Forelimb muscle (tissue), 1 donor: ENCODE measurements at places on chromosomes 5 and 9. TPM values are rescaled to one million over a fixed set of nuclear protein-coding genes. Genes with fewer than 3 reads are reported as not detected.
A peak's percentile ranks its signal among the peaks of the same experiment; 100 is the strongest.

DNA sequence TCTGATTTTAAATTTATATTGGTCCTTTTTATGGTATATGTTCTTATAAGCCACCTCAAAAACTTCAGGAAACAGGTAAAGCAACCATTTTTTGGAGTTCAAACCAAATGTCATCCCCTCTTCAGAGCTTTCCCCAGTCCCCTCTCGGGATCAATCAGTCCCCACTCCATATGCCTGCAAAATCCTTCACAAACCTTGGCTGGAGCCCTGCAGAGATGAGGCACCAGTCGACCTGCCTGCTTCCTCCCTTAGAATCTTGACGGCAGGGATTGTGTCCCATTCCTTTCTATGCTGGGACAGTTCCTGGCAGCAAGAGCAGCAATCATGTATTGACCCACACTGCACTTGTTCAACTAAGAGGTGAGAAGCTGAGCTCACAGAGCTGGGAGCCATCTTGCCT is 22.6 kb downstream of the B4GALT1 start:
- no peak for DNase-seq

GRCh38 chr5:61467766-61468482 is 135.9 kb downstream of the ZSWIM6 start:
- DNase-seq = no peak

DNA sequence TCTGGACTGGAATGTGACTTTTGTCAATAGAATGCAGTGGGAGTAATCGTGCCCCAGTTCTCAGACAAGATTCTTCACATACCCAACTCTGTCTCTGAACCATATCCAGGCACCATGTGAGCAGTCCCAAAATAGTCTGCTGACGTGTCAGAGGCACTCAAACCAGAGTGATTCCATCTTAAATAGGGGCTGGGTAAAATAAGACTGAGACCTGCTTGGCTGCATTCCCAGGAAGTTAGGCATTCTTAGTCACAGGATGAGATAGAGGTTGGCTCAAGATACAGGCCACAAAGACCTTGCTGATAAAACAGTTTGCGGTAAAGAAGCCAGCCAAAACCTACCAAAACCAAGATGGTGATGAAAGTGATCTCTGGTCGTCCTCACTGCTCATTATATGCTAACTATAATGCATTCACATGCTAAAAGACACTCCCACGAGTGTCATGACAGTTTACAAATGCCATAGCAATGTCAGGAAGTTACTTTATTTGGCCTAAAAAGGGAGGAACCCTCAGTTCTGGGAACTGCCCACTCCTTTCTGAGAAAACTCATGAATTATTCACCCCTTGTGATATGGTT is 16.9 kb upstream of the PLCXD3 start:
- DNase-seq = no peak

GRCh38 chr5:67315082-67315989 is 118.7 kb upstream of the CD180 start:
- DNase-seq = no peak

OR1J2 gene
- polyA plus RNA-seq = not detected

DNA sequence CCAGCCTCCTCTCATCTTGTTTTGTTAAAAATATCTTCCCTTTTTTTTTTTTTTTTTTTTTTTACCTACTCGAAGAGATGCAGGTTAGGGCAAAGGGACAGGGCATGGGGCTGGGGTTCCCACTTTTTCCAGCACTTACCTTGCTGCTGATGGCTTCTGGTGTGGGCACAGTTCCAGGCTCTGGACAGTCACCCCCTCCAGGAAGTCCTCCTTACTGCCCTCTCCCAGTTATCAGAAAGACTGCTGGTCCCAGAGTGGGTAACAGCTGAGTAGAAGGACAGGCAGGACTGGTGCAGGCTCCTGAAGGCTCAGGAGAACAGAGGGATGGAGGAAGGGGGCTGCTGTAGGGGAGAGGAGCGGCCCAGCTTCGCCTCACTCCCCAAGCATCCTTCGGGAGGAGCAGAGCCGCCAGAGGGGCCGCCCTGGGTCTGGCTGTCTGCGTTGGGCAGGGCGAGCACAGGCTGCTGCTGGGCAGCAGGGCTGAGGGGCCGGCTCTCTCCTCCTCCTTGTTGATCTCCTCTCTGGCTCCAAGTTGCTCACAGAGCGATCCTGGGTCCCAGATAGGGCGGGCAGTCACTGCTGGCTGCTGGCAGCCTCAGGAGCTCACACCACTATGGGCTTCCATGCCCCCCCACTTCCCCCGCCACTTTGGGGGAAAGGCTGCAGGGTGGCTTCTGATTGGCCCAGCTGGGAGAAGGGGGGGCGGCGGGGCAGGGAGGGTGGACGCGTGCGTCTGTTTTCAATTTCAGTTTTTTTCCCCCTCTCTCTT is at the start of gene PDGFRB:
Gene PDGFRB, minus strand, starts transcription at position 588 of the 769 bp plus-strand sequence. CDS start 18,798 bp downstream, outside the sequence.
- DNase-seq = peak; percentile 57

GRCh38 chr5:93307557-93307956 is 273.5 kb downstream of the NR2F1-AS1 start:
- no peak for DNase-seq

LCN9 gene
- polyA plus RNA-seq = not detected

- no peak for DNase-seq
Observed at GRCh38 chr5:132428484-132429462, 59.3 kb downstream of the SLC22A5 start.

DNA sequence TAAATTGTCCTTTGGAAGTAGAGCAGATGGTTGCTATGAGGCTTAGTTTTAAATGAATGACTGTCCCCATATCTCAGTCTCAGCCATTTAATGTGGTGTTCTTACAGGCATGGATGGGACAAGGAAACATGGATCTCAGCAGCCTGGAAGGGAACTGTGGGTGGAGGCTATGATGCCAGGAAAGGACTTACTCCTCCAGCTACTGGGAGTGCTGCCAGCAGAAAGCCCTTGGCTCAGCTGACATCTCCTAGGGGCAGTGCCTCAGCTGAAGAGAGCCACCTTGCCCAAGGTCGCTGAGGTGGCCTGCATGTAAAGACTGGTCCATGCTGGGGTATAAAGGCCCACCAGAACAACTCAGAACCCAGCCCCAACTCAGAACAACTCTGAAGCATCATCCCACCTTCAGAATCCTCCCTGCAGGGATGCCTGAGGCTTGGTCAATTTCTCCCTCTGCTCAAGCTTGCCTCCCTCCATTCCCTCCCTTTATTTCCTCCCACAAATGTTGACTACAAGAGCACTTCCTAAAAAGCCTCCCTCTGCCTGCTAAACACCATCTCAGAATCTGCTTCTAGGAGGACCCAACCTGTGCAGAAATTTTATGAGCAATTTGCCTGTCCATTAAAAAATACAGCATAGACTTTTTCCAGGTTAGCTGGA is 1.8 kb upstream of the PDE8B start:
- no peak for DNase-seq

DNA sequence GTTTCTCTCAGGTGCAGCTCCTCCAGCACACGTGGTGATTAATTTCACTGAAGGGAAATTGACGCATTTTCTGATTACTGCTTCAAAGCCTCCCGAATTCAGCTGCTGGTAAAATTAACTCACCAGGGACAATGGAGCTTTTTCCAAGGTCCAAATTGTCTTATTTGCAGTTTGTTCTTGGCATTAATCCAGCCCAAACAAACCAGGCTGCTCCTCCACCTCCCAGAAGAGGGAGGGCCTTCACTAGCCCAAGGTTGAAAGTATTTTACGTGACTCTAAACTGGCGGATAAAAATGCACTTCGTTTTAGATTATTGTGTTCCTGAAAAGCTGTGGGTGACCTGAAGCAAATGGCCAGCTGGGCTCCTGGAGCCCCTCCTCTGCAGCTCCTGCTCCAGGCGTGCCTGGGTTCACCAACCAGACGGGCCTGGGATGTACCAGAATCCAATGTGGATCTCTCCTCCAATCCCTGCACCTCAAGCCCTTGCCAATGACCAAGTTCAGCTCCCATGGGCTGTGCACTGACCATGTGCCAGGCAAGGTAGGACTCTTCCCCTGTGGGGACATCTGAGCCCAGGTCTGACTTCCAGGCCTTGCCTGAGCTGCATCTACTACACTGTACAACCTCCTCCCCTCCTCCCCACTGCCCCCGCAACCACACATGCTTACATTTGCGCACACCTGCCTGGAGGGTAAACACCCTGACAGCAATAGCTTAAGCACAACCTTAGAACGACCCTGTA is 193.4 kb downstream of the CDK5RAP2 start:
- no peak for DNase-seq

DNA sequence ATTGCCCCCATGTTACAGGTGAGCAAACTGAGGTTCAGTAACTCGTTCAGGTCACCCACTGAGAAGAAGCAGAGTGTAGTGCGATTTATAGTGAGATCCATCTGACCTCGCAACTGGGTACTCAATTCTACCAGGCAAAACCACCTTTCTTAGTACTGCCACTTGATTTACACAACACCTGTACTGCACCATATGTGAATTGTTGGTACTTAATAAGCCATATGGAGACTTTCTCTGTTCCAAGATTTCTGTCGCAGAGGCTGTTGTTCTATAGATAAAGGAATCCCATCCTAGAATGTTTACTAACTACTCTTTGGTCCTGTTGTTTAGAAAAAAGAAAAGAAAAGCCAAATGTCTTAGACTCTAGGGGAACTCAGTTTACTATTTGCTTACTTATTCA is 287.5 kb downstream of the KCTD16 start:
- DNase-seq = no peak

DNA sequence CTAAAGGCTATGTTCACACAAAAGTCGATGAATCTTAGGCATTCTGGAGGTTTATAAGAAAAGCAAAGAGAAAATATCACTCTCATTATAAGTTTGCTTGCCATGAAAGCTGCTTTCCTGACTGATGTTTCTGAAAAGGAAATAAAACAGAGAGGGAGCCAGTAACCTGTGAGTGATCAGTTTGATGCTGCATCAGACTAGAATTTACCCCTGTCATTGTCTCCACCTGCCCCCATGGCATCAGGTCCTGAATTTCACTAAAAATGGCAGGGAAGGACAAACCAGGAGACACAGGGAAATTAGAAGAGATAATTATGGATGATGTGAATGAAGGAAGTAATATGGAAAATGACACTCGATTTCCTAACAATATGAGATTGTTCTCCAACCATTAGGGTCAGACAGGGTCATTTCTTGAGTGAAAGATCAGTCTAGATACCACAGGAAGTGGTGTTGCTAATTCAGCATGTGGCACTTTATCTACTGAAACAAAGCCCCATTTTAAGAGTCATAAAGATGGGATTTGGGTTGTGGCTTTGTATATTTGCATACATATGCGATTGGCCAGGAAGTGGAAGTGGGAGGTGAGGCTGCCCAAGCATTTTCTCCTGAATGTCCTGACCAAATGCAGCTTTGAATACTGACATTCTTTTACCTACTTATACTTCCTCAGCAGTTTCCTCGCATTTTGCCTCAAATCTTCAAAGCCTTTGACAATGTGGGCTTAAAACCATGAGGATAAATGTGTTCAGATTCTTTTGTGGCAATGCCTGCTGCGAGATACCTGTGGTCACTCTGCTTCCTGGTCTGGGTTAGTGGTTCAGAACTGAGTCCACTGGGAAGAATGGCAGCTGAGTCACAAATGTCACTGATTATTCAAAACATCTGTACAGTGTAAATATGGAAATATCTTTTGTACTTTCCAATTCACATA is 29.7 kb downstream of the MEGF10 start:
- DNase-seq = no peak

SET gene
- polyA plus RNA-seq = 294 TPM

PLCXD3 gene
- 0.09 TPM for polyA plus RNA-seq

DNA sequence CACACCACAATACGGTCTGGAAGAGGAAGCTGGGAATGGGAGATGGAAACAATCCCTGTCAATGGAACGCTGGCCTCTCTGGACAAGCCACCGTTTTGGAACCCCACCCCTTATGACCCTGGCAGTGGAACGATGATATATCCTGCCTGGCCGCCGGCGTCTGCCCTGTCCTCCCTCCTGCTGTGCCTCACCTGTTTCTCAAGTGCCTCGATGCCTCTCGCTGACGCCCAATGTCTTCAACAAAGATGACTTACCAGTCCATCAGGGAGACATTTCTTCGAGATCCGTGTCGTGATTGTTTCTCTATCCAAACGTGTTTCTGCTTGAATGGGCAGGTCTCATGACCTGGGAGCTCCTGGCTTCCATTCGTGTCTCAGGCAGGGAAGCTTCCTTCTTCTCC is 476.5 kb downstream of the SPATA31A7 start:
- no peak for DNase-seq

DNA sequence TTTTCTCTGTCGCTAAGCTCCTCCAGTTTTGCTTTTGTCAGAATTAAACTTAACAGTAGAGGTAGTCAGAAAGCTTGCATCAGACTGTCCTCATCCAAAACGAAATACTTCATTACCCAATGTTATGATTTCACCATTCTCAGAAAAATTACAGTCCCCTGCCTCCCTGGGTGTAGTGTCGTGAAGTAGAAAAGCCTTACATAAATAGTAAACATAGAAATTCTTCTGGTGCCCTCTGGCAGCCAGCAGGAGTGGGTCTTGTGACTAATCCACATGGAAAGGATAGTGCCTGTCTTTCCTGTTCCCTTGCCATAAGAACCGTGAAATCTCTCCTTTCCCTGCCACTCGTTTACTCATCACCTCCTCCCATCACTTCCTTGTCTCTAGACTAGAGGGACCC is 230.6 kb downstream of the GNA14 start:
- no peak for DNase-seq

- no peak for DNase-seq
Observed at GRCh38 chr5:148750614-148751013, 75.8 kb upstream of the ADRB2 start.

NR2F1 gene
- 5.3 TPM for polyA plus RNA-seq
